Heart right ventricle (tissue), 16 donors: ENCODE measurements at places on chromosomes 13 and 19. TPM values are rescaled to one million over a fixed set of nuclear protein-coding genes. Genes with fewer than 3 reads are reported as not detected.

DNA sequence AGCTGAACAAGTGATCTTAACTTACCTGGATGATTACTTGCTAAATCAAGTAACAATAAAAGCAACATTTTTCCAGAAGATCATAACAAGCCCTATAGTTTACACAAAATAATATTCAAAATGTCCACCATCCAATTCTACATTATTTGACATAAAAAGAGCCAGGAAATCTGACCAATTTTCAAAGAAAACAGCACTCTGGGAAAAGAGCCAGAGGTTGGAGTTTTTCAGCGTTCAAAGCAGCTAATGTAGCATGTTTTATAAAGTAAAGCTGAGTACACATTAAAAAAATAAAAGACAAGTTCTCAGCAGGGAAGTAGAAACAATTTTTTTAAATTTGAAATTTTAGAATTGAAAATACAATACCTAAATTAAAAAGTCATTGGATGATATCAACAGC lies 62.6 kb downstream of the UFM1 start:
- DNase-seq, result no peak

DNA sequence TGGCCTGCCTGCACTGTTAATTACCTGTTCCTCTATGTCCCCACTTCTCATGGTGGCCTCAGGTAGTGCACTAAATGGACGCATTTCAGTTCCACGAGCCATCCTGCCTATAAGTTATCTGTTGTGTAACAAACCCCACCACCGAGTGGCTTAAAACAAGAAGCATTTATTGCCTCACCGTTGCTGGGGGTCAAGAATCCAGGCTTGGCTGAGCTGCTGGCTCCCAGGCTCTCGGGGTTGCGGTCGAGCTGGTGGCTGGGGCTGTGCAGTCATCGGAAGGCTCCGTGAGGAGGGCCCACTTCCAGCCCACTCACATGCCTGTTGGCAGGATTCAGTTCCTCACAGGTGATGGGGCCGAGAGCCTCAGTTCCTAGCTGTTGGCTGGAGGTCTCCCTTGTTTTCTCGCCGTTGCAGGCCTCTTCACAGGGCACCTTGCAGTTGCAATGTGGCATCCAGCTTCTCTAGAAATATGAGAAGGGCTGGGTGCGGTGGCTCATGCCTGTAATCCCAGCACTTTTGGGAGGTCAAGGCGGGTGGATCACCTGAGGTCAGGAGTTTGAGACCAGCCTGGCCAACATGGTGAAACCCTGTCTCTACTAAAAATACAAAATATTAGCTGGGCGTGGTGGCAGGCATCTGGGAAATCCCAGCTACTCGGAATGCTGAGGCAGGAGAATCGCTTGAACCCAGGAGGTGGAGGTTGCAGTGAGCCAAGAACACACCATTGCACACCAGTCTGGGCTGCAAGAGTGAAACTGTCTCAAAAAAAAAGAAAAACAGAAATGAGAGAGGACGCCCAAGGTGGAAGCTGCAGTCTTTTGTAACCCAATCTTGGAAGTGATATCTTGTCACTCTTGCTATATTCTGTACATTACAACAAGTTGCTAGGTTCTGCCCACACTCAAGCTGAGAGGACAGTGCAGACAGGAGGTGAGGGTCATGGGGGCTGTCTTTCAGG lies 6.5 kb upstream of the PTOV1 start:
- DNase-seq, result no peak

DNA sequence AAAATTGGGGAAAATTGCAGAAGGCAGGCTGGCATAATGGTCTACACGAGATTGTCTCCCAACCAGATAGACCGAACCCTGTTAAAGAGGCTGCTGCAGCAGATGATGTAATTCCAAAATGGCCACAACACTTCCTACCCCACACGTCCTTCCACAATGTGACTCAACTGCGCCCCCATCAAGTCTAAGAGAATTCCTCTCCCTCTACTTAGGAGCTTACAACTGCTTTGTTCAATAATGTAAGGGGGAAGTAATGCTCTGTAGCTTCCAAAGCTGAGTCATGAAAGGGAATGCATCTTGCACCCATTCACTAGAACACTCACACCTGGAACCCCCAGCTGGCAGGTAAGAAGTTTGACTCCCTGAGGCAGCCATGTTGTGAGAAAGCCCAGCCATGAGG lies 117.8 kb upstream of the IRS2 start:
- no peak for DNase-seq

DNA sequence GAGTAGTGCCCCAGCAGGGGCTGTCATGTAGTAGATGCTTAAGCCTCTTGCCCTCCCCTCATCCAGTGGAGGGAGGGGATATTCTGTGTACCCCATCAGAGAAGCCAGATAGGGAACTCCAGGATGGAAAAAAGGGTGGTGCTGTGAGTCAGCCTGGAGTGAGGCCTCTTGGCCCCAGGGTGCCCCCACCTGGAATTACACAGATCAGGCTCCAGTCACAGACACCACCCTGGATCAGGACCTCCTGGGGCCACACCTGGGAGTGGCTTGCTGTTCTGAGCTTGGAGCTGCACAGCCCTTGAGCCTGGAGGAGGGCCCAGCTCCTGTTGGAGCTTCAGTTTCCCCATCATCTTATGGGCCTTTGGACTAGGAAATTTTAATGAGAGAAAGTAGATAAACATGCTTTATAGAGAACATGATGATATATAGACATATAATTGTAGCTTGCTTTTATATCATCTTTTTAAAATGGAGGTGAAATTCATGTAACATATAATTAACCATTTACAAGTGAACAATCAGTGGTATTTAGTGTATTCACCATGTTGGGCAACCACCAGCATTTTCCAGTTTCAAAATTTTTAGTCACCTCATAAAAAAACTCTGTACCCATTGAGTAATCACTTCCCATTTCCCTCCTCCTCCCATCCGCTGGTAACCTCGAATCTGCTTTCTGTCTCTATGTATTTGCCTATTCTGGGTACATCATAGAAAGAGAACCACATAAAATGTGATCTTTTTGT lies 24.6 kb downstream of the CYP4F22 start:
- DNase-seq, result no peak

DNA sequence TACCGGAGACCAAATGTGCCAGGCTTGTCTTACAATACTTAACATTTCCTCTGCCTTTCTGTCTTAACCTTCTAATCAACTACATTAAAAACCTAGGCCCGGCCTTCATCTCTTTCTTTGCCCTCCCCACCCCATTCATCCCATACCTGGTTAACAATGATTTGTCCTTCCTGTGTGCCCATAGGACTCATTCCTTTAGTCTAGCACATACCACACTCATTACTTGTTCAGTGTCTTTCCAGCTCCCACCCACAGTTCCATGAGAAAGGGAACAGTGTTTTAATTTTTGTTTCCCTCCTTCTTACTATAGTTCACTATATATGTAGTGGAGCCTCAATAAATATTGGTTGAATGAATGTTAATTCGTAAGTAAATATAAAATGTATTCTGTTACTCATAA lies 2.4 kb downstream of the CLN5 start:
- DNase-seq, result no peak

- DNase-seq, result no peak
Measured at GRCh38 chr13:44746690-44747089, 170.6 kb upstream of the TSC22D1 start.

- no peak for DNase-seq
Measured at GRCh38 chr19:9700229-9700981, 25.5 kb upstream of the ZNF562 start.

GRCh38 chr13:50969691-50970090 lies 60.1 kb downstream of the RNASEH2B start:
- DNase-seq, result no peak

GRCh38 chr19:2248136-2249009 lies 750 bp upstream of the AMH start:
- no peak for DNase-seq

GRCh38 chr19:42129399-42130253 lies 2.6 kb downstream of the POU2F2 start:
- peak; percentile 34 for DNase-seq

DNA sequence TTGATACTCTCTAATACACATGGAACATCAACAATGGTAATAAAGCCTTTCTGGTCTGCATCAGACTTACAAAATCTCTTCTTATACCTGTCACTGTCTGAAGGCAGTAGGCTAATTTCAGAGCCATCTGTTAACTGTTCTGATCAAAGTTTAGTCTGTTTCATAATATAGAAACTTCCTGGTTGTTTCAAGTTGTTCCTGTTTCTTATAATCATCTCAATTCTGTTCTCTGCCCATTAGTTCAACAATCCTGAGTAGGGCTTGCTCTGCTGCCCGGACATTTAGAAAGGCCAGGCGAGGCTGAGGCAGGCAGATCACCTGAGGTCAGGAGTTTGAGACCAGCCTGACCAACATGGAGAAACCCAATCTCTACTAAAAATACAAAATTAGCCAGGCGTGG lies 5.4 kb upstream of the ZSCAN5A start:
- DNase-seq, result no peak

DNA sequence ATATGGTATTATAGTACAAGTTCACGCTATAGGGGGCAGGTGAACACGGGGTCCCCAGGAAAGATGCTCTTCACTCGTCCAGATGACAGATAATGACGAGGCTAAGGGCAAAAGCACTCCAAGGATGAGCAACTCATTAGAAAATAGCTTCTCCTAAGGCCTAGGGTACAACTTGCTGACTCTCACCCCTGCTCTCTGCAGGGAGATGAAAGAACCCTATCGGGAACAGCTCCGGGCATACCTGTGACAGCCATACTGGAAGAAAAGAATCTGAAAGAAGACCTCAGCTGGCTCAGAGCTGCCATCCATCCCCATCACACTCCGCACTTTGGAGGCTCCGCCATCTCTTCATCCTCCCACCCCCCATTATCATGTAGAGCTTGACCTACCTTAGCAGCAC lies 17.5 kb upstream of the HSPH1 start:
- no peak for DNase-seq

- DNase-seq, result peak; percentile 70
Measured at GRCh38 chr19:7515645-7516151, at the start of gene ZNF358. Gene ZNF358, plus strand, starts transcription at chr19:7516103. Its CDS starts 3,140 bp downstream, at chr19:7519243.

- DNase-seq, result no peak
Measured at GRCh38 chr19:29851769-29852521, 40.2 kb downstream of the CCNE1 start.

DNA sequence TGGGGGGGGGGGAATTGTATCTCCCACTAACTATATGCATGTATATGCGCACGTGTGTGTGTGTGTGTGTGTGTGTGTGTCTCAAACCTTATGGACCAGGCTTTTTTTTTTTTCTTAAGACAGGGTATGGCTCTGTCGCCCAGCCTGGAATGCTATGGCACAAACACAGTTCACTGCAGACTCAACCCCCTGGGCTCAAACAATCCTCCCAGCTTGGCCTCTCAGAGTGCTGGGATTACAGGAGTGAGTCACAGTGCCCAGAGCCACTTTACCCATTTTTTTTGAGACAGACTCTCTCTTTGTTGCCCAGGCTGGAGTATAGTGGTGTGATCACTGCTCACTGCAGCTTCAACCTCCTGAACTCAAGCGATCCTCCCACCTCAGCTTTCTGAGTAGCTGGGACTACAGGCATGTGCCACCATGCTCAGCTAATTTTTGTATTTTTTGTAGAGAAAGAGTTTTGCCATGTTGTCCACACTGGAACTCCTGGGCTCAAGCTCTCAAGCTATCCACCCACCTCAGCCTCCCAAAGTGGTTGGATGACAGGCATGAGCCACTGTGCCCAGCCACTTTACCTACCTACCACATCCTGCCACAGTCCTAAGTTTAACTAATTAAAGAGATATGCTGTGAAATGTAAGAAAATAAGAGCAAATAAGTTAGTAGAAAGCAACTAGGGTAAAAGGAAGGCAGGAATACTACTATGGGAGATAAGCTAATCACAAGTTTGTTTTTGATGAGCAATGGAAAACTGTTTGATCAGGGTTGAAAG lies 2.4 kb downstream of the ZMYM5 start:
- no peak for DNase-seq

- DNase-seq, result no peak
Measured at GRCh38 chr19:20667281-20667680, 5.9 kb upstream of the ZNF626 start.

GRCh38 chr19:15432629-15433518 lies 14.1 kb upstream of the AKAP8L start:
- DNase-seq, result peak; percentile 95

- no peak for DNase-seq
Measured at GRCh38 chr13:32419862-32420261, 8.1 kb downstream of the N4BP2L1 start.

GRCh38 chr19:41876847-41877832 lies at the start of gene CD79A:
Gene CD79A, plus strand, starts transcription at chr19:41877279. Its CDS starts 26 bp downstream, at chr19:41877305.
- DNase-seq, result no peak

DNA sequence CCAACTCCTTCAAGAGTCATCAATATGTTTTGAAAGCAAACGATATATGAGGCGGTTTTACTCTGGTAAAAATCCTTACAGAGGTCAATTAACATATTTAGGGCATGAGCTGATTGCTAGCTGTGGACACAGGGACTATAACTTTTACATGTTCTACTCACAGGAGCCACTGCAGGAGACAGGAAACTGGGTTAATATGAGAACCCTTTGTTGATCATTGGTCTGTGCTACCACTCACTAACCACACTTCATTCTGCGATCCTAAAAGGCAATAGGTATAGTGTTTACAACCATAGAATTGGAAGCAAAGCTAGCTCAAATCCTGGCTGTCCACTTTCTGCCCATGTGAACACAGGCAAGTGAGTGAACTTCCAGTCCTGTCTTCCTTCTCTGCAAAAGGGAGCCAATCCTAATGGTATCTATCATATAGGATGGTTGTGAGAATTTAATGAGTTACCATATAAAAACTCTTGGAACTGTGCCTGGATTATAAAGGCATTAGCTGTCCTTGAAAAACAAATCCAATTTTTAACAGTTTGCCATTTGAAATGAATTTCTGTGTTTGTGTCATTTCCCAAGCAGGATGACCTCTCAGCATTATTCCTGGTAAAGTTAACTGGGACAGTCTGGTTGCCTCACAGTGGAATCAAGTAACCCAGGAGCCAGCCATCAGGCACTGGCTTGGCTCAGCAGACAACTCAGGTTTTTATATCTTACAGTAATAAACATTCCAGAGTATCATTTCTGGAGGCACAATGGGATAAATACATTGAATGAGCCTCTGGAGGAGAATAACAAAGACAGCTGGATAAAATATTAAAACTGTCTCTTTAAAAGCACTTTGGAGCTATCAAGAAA lies 29.8 kb upstream of the RAP2A start:
- DNase-seq, result no peak

GRCh38 chr19:46620267-46620666 lies 4.6 kb downstream of the PTGIR start:
- no peak for DNase-seq

DNA sequence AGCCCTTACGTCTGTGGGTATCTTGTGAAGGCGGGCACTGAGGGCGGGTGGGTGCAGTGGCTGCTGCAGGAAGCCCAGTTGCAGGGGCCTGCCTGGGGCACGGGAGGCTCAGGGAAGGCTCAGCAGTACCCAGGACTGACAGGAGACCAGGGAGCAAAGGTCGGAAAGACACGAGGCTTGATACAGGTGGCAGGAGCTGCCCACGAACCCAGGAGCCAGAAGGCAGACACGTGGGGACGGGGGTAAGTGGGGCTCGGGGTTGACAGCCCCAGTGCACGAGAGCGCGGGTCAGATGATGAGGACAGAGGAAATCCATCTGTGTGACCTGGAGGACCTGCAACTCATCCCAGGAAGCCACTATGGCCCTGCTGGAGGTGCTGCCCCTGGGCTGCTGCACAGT lies 25.3 kb downstream of the ELAVL1 start:
- DNase-seq, result no peak

The C1QTNF9 gene
- 0.30 TPM for total RNA-seq

The PLK5 gene
- total RNA-seq, result not detected

The CD209 gene
- 18.7 TPM for total RNA-seq

The MIA gene
- not detected for total RNA-seq

The SIGLEC14 gene
- 9.6 TPM for total RNA-seq

The CEACAM6 gene
- not detected for total RNA-seq

The CCDC9 gene
- 28.7 TPM for total RNA-seq

The KIRREL2 gene
- 0.35 TPM for total RNA-seq

The PALM gene
- 33.0 TPM for total RNA-seq

The CABP5 gene
- not detected for total RNA-seq

The FSD1 gene
- not detected for total RNA-seq

The GSX1 gene
- not detected for total RNA-seq

The TEX101 gene
- not detected for total RNA-seq
